ENCODE measurements at places on chromosomes 16 and 17.

- no peak for DNase-seq
These were observed 63.6 kb downstream of the SHISA6 start for GRCh38 chr17:11304568-11304967.

DNA sequence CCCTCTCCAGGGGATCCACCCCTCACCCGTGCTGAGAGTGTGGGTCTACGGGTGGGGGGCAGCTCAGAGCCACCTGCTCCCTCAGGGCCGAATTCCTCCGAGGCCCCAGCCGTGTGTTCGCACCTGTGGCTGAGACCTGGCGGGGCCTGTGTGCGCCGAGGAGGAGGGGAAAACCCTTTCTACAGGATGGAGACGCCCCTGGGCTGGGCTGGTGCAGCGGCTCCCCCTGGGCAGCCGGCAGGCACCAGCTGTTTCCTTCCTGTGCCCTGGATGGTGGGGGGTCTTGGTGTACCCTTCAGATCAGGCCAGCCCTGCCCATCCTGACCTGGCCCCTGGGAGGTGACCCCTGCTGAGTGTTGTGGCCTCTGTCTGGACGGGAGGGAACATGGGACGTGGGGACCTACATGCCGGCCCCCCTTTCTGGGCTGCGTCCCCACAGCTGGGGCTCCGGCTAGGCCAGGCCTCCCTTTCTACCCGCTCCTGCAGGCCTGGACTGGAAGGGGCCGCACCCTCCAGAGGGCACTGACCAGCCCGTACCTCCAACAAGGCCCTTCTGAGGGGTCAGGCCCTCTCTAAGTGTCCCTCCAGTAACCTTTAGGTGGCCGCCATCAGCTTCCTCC is 28.3 kb upstream of the PABPN1L start:
- DNase-seq, result no peak

GRCh38 chr17:15377616-15378015 is 36.2 kb upstream of the TEKT3 start:
- no peak for DNase-seq

DNA sequence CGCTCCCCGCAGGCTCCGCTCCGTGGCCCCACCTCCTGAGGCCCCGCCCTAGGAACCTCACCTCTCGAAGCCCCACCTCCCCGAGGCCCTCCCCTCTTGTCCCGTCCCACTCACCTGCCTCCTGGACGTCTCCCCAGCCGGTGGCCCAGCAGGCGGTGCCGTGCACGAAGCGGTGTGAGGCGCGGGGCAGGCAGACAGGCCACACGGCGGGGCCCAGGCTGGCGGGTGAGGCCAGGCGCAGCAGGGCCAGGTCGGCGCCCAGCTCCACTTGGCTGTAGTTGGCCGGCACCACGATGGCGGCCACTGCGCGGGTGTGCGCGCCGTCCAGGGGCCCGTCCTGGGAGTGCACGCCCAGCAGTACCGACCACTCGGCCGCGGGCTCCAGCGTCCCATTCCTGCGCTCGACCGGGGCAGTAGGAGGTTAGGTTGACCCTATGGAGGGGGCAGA is 1.6 kb downstream of the PRSS36 start:
- peak; percentile 60 for DNase-seq

GRCh38 chr17:65074778-65075250 is 18.3 kb upstream of the GNA13 start:
- no peak for DNase-seq

DNA sequence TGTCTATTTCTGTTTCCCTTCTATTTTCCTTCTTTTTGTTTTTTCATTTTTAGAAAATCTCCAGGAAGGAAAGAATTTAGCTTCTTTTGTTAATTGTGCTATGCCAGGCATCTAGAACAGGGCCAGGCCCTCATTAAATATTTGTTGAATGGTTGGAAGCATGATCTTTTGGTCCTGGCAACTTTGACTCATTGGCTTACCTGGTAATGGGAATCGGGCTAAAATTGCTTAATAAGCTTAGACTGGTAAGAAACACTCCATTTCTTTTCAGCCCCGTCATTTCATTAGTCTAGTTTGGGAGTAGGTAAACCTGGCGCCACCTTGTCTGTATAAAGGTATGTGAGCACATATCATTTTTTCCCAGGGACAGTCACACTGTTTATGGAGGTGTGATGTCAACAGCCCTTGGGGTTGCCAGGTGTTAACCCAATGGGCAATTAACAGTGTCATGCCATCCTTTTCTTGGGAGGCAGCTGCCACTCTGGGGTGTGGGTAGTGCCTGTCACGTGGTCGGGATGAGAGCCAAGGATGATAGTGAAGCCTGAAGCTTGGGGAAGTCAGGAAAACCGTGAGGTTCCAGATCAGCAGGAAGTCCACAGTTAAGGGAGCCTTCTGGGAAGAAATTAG is 9.5 kb upstream of the NDEL1 start:
- DNase-seq, result no peak

- DNase-seq, result no peak
These were observed 109.8 kb downstream of the SLC39A11 start for GRCh38 chr17:72982680-72983079.

DNA sequence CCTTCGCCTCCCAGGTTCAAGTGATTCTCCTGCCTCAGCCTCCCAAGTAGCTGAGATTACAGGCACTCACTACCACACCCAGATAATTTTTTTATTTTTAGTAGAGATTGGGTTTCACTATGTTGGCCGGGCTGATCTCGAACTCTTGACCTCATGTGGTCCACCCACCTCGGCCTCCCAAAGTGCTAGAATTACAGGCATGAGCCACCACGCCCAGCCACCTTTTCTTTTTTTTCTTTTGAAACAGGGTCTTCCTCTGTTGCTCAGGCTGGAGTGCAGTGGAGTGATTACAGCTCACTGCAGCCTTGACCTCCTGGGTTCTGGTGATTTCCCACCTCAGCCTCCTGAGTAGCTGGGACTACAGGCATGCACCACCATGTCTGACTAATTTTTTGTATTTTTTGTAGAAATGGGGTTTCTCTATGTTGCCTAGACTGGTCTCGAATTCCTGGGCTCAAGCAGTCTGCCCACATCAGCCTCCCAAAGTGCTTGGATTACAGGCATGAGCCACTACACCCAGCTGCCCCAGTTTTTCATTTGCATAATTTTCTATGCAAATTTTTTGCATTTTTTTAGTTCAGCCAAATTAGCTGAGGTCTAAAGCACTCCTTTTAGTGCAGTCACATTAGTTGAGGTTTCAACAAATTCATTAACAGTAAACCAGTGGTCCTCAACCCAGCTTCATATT is 11.3 kb downstream of the WWP2 start:
- no peak for DNase-seq

- DNase-seq, result no peak
These were observed 121.8 kb downstream of the SPACA3 start for GRCh38 chr17:33113276-33113990.

DNA sequence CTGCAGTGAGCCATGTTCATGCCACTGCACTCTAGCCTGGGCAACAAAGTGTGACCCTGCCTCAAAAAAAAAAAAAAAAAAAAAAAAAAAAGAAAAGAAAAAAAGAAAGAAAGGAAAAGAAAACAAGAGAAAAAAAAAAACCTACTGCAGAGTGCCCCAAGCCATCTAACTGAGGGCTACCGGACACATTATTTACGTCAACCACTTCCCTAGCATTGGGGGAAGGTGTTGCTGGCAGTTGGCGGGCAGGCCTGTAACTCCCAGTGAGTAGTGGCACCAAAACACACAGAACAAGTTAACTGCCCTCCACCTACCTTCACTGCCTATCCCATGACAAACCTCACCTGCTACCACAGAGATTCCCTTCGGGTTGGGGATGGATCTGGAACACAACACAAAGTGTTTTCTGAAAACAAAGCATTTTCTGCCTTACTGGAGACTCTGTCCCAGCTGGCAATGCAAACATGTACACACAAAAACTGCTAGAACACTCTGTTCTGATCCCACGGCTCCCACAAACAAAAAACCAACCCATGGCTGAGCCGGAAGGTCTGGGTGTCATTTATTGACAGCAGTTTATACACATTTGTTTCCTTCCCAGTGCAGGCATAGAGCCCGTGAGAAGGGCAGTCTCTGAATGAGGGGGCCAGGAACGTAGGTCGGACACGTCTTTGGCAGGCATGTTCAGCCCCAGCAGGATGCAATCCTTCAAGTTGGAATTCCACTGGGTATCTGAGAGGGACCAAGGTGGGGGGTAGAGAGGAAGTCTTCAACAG is 11.0 kb downstream of the PHB1 start:
- DNase-seq, result no peak

GRCh38 chr17:15918261-15918660 is 26.7 kb upstream of the ADORA2B start:
- DNase-seq, result no peak

Measured in ecto neural progenitor cell (in vitro differentiated cells).